ENCODE measurements at places on chromosomes 2 and 18.
A peak's percentile ranks its signal among the peaks of the same experiment; 100 is the strongest.

DNA sequence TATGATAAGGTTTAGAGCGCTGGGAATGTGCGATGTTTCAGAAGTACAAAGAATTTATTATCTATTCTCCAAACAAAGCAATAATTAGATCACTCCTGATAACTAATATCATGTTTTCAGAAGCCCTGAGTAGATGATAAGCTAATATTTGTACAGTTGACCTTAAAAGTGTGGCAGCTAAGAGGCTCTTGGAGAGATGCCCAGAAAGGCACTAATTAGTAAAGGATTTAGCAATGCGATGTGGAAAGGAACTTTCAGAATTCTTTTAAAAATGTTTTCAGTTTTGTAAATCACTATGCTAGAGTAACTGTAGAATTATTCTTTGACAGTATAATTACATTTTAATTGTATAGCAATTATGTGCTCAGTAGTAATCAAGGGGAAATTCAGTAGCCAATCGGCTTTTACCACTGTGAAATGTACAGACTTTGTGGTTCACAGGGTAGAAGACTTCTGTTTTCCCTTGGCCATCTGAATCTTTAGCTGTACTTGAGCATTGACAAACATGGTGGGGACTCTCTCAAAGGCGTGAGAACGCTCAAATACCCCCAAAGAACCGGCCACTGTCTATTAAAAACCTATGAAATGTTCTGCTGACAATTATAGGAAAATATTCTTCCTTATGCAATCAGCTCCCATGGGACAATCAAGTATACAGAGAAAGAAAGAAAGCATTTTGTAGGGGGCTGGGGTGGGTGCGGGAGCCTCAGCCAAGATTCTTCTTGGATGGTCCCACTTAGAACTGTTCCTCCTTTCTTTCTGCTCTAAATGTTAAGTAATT is 262.8 kb upstream of the AGAP1 start:
- no peak for DNase-seq

DNA sequence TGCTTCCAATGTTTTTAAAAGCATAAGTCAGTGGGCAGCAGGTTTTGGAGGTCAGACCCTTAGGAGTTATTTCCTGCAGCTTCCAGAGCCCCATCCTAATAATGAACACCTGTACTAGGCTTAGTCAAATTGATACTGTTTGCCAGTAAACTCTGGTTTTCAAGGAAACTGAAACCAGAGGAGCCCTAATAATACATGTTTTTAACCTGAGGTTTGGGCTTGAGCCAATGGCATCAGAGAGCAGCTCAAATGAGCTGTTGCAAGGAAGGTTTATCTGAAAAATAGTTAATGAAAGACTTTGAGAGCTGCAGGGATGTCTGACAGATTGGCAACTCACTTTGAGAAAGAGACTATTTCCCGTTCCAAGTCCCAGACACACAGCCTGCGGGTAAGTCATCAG is 54.6 kb downstream of the DCC start:
- no peak for DNase-seq

DNA sequence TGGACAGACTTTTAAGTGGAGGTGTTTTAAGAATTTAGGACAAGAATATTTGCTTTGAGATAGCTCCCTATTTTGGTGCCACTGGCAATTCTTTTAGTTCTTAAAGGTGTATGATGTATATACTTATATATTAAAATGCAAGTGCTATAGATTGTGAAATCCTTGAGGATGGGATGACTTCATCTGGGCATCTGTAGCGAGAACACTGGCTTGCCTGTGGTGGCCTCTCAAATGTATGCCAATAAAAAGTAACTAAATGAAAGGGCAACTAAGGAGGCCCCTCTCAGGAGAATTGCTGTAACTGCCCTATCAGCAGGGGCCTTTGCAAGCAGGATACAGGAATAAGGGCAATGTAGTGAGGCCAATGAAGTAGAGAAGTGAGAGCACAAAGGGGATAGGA is 2.6 kb upstream of the THUMPD2 start:
- no peak for DNase-seq

DNA sequence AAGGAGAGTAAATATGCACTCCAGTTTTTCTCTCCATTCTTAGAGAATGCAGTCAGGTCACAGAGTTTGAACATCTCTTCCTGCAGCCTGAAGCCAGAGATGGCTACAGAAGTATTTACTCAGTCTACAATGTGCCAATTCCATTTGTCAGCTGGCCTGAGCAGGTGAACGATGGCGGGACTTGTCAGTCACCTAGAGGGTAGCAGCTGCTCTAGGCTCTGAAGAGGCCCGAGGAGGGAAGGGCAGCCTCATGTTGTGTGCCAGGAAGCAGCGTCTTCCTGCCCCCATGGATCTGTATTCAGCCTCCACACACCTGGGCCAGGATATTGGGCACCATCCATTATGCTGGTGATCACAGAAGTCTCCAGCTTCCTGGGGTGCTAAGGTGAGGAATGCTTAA is 316.7 kb upstream of the CHAC2 start:
- DNase-seq = no peak

- DNase-seq = no peak
Measured at GRCh38 chr2:133409581-133410285, 158.5 kb downstream of the NCKAP5 start.

- DNase-seq = peak; percentile 67
Measured at GRCh38 chr2:172931918-172932520, 143.6 kb upstream of the MAP3K20 start.

DNA sequence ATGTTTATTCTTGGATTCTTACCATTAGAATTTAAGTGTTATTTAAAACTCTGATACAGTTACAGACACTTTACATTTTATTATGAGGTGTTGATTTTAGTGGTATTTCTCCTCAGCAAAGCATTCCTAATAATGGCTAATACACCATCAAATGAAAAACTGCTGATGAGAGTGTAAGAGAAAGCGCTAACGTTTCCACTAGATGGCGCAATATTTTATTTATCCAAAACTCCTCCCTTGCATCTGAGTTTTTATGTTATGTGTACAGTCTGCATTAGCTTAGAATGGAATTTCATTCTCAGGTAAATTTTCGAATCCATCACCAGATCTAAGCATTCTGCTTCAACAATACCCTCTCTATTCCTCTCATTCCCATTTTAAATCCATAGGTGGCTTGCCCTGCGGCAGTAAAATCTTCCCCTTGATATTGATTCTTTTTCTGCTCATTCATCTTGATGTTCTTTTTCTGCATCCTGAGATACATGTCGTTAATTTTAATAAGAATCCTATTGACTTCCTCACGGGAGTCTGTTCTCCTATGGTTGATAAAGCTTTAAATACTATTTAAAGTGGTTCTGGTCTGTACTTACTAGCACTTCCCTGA is 53.9 kb downstream of the PRKRA start:
- no peak for DNase-seq

DNA sequence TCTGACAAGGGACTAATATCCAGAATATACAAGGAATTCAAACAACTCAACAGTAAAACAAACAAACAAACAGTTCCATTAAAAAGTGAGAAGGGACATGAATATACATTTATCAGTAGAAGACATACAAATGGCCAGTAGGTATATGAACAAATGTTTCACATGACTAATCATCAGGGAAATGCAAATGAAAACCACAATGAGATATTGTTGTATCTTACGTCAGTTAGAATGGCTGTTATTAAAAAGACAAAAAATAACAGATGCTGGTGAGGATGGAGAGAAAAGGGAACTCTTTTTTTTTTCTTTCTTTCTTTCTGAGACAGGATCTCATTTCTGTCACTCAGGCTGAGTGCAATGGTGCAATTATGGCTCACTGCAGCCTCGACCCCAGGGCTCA is 175.5 kb downstream of the CAMKMT start:
- no peak for DNase-seq

GRCh38 chr18:13439461-13439860 is 220.9 kb downstream of the LDLRAD4 start:
- no peak for DNase-seq

DNA sequence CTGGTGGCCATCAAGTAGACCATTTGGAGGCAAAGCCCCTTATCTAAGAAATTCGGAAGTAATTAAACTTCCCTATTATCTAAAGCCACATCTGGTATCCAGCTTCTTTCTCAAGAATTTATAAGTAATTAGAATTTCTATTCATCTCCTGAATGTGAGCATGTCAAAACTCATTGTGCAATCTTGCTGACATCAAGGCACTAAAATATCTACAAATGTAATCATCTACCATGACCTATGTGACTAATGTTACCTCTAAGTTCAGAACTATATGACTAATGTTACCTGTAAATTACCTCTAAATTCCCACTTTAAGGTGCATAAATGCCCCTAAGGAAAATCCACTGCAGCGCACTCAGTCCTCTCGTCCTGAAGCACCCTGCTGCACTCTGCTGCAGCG is 773.0 kb downstream of the CPS1 start:
- no peak for DNase-seq

GRCh38 chr2:158681816-158682215 is 113.3 kb upstream of the DAPL1 start:
- no peak for DNase-seq

DNA sequence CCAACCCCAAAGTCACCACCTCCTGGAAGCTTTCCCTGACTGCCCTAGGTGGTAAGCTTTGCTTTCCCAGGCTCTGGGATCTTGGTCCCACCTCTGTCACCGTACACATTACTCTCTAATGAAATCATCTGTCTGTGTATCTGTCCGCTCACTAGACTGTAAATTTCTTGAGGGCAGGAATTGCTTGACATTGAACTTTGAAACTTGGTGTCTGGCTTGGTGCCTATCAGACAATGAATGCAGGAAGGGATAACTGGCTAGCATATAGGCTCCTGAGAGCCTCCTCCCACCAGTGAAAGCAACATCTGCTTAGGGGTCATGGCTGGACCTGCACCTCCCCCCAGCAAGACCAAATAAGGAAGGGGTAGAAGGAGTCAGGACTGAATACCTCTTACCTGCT is 155.7 kb downstream of the TNS1 start:
- DNase-seq = no peak
